Activated CD8-positive, alpha-beta memory T cell treated with anti-CD3 and anti-CD28 coated beads, Interleukin-2, amount 10 ng/mL, durations not matched to agents 7 days and 5 days (primary cell): ENCODE measurements at places on chromosomes 5 and 9. TPM values are rescaled to one million over a fixed set of nuclear protein-coding genes. Genes with fewer than 3 reads are reported as not detected.

PCDH12 gene
- total RNA-seq, result 0.19 TPM

DNA sequence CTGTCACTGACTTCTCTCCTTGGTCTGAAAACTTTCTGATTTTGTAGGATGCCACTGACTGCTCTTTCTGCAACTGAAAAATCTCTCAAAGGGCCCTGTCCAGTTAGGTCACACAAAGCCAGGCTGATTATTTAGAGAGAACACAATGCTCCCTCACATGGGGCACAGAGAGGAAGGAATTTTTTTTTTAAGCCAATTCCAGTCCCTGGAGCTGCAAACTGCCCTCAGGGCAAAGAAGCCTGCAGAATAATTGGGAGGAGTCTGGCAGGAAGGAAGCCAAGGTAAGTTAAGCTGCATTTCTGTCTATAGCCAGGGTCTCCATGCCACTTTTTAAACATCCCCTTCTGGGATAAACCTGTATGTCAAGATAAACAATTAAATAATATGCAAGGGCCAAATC, 305.5 kb downstream of the ZSWIM6 start:
- H3K27me3 ChIP-seq, result peaks cover 20% of the 10 kb centered on the region
- no peaks in the 10 kb centered on the region for H3K36me3 ChIP-seq
- no peaks in the 10 kb centered on the region for H3K4me1 ChIP-seq

DNA sequence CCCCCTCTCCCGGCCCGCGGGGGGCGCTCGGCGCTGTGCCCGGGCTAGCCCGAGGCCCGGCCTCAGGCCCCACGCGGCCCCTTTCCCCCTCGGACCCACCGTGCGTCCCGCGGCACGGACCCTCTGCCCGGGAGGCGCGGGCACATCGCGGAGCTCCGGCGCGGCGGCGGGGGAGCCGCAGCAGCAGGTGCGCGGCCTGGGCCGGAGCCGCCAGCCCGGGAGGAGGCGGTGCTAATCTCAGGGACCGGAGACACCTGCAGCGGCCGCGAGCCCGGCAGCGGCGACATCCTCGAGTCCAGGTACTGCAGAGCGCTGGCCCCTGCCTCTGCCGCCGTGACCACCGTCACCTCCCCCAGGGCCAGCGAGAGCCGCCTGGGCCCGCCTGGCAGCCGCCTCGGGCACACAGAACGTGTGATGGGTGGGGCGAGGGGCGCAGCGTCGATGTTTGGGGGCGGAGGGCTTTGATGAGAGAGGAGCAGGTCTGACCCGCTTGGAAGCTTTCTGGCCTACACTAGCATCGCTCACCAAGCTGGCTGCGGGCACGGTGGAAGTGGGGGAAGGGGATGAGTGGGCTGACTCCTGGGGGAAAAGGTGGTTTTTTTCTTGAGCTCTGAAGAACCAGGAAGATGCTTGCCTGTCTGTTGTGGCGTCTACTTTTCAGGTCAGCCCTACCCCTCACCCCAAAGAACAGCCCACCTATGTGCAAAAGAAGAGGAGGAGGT, 524 bp downstream of the CYFIP2 start:
- H3K27ac ChIP-seq, result peak overlapping the region; percentile 88
- H3K36me3 ChIP-seq, result peaks cover 43% of the 10 kb centered on the region
- peak; percentile 73 for DNase-seq
- peaks cover 67% of the 10 kb centered on the region for H3K4me1 ChIP-seq
- peak overlapping the region; percentile 83 for H3K4me3 ChIP-seq
- H3K27me3 ChIP-seq, result no peaks in the 10 kb centered on the region

DNA sequence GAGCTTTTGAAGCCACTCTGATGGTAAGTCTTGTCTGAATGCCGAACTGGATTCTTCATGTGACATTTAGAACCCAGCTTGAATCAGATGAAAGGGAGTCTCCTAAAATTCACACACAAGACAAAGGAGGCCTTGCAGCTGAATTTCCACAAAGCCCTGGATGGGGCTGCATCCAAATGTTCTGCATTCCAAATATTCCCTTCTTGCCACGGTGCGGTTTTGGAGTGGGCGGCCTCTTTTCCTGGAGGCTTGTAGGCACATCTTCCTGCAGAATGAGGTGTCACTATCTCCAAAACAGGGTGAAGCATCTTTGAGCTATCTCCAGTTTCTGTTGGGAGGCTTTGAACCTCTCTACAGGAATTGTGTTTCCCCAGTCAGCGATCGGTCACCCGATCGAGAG, 342.7 kb downstream of the ARHGEF28 start:
- H3K4me1 ChIP-seq, result no peaks in the 10 kb centered on the region
- no peak for DNase-seq
- no peaks in the 10 kb centered on the region for H3K36me3 ChIP-seq
- H3K27me3 ChIP-seq, result no peaks in the 10 kb centered on the region
- H3K27ac ChIP-seq, result no peak overlapping the region

GRCh38 chr5:50767588-50767987, 101.2 kb downstream of the PARP8 start:
- H3K36me3 ChIP-seq, result peaks cover 59% of the 10 kb centered on the region
- H3K4me3 ChIP-seq, result no peak overlapping the region
- DNase-seq, result no peak
- H3K27me3 ChIP-seq, result no peaks in the 10 kb centered on the region
- peaks cover 21% of the 10 kb centered on the region for H3K4me1 ChIP-seq

DNA sequence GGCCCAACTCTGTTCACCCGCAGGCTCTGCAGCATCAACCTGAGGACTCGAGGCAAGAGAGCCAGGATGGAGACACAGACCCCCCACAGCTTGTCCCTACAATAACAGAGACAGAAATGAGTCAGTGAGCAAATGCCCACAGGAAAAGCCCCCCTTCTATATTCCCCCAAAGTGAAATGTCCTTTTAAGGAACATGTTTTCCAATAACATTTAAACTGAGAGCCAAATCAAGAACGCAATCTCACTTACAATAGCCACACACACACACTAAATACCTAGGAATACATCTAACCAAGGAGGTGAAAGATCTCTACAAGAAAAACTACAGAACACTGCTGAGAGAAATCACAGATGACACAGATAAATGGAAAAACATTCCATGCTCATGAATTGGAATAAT, 49.0 kb downstream of the TEX10 start:
- DNase-seq, result no peak
- H3K27ac ChIP-seq, result no peak overlapping the region
- H3K36me3 ChIP-seq, result peaks cover 72% of the 10 kb centered on the region
- no peaks in the 10 kb centered on the region for H3K27me3 ChIP-seq
- H3K4me3 ChIP-seq, result no peak overlapping the region

GRCh38 chr5:74897049-74897448, 30.9 kb upstream of the FAM169A start:
- no peaks in the 10 kb centered on the region for H3K36me3 ChIP-seq
- H3K4me1 ChIP-seq, result no peaks in the 10 kb centered on the region
- DNase-seq, result no peak
- no peak overlapping the region for H3K27ac ChIP-seq

GRCh38 chr9:16459421-16460148, 410.9 kb downstream of the BNC2 start:
- no peak overlapping the region for H3K27ac ChIP-seq
- H3K27me3 ChIP-seq, result no peaks in the 10 kb centered on the region
- H3K4me3 ChIP-seq, result no peak overlapping the region
- H3K36me3 ChIP-seq, result no peaks in the 10 kb centered on the region
- no peaks in the 10 kb centered on the region for H3K4me1 ChIP-seq
